ENCODE measurements at places on chromosomes 1 and 21.
A peak's percentile ranks its signal among the peaks of the same experiment; 100 is the strongest.

DNA sequence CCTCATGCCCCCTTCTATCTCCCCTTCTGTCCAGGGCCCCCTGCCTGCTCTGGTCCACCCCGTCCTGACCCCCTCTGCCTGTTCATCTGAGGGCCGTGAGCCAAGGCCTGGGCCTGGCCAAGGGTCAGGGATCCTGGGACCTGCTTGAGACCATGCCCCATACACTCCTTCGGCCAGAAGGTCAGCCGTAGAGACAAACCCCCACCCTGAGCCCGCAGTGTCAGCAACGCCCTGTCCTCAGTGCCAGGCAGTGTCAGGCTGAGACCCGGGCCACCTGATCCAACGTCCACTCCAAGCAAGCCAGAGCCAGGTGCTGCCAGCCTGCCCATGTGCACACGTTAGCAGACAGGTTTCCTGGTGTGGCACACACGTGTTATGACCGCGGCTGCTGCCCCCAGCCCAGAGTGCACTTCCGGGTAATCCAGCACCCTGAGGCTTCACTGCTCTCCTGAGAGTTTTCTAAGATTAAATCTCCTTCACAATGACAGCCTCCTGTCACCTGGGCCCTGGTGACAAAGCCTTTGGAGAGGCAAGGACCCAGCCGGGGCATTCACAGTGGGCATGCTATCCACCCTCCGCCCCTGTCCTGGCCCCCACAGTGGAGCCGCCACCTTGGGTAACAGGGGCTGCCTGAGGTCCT lies 10.1 kb upstream of the SAMD11 start:
- DNase-seq: no peak

DNA sequence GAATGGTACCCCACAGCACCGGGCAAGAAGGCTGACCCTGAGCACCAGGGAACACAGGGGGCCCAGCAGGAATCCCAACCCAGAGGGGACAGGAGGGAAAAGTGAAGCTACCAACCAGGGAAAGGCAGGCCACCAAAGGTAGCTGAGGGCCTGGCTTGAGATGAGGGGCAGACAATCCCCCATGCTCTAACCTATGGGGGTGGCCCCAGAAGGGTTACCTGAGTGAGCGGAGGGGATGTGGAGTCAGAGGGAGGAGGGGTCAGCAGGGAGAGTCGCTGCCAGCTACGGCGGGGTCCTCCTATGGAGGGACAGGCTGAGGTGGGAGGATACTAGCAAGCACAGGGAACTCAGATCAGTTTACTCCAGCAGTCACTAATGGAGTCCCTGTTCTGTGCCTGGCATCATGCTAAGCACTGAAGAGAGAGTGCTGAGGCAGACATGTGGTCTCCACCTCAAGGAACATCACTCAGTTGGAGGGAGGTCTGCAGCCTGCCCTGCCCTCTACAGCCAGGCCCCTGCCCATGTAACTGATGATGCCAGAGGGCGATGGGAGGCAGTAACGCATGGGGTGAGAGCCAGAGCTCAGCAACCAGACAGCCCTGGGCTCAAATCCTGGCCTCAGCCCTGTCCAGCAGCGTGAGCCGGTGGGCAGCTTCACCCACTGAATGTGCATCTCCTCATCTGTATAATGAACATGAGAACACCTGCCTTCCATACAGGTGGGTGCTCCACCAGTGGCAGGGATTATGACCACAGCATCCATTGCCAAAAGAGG lies 21.3 kb downstream of the CYB5RL start:
- DNase-seq: no peak

GRCh38 chr1:92833840-92834239 lies 2.0 kb downstream of the RPL5 start:
- no peak for DNase-seq

DNA sequence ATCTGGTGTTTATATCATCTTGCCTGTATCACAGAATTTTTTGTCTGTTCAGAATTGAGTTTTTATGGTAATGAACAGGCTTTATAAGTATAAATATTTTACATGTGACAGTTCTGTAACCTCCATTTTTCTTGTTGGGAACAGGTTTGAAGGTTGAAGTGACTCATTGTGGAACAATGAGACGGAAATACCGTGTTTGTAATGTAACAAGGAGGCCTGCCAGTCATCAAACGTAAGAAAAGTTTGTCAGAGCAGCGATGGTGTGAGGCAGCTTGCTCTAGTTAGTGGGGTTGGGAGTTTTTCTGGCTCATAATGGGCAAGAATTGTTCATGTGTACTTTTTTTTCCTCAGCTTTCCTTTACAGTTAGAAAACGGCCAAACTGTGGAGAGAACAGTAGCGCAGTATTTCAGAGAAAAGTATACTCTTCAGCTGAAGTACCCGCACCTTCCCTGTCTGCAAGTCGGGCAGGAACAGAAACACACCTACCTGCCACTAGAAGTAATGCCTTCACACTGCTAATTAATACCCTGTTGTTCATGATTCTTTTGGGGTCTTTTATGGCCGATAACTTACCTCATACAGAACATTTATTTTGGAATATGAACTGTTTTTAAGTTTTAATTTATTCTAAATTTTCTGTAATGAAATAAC lies 75.2 kb upstream of the TEKT2 start:
- DNase-seq: no peak

DNA sequence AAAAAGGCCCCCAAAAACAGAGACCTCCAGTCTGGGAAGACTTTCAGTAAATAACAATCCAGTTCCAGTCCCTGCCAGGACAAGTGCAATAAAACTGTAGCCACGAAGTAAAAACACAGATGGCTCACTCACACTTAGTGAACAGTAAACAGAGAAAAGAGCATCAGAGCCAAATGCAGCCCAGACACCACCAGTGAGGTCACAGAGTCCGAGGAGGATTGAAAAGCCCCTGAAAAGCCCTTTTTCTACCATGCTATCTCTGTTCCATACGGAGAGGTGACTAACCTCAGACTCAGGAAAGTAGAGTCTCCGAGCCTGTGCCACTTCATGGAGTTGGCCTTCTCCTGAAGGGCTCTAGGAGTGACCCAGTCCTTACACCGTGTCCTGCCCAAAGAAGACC lies 84.5 kb downstream of the COLGALT2 start:
- no peak for DNase-seq

- DNase-seq: no peak
These were observed 2.6 kb downstream of the S100A16 start for GRCh38 chr1:153610334-153610733.

GRCh38 chr1:238252033-238252802 lies 361.5 kb upstream of the ZP4 start:
- DNase-seq: peak; percentile 48

DNA sequence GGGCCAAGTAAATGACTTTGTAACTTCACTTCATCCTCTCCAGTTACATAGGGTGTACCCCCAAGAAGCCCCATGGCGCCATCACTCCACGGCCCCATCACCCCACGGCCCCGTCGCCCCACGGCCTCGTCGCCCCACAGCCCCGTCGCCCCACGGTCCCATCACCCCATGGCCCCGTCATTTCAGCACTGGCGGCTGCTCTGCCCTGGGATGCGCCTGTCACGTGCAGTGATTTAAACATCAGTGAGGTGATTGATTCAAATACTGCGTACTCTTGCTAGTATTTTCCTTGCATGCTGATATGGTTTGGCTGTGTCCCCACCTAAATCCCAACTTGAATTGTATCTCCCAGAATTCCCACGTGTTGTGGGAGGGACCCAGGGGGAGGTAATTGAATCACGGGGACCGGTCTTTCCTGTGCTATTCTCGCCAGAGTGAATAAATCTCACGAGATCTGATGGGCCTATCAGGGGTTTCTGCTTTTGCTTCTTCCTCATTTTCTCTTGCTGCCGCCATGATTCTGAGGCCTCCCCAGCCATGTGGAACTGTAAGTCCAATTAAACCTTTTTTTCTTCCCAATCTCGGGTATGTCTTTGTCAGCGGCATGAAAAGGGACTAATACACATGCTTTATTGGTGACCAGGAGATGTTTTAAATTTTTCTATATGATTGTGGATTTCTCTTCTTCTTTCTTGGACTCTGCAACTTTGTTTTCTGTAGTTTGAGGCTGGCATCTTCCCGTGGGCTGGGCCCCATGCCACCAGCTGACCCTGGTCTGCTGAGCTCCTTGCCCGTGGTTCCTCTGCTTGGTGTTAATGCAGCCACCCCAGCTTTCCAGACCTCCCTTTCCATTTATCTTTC lies 50.1 kb upstream of the PCBP3 start:
- DNase-seq: no peak

DNA sequence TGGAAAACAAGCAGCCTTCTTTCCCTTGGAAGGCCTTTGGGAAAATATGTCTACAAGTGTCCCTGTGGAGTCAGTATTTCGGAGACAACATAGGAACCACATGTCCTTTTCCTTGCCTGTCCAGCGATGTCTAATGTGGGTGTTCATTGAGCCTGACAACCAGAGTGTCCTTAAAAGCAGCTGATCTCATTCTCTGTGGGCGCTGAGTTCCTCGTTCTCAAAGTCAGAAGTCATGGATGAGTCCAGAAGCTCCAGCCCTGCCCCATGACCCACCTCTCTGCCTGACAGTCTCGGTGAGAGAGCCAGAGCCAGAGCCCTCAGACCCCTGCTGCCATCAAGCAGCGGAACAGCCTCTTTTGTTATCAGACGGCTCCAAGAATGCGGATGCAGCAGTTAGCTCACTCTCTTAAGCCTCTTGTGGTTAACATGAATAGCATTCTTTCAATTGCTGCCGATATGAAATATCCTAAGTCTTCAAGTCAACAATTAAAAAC lies 329.2 kb downstream of the TGFB2 start:
- DNase-seq: peak; percentile 31

- DNase-seq: no peak
These were observed 9.3 kb downstream of the RGS1 start for GRCh38 chr1:192584866-192585265.

GRCh38 chr1:154813846-154814505 lies 56.1 kb downstream of the KCNN3 start:
- no peak for DNase-seq

DNA sequence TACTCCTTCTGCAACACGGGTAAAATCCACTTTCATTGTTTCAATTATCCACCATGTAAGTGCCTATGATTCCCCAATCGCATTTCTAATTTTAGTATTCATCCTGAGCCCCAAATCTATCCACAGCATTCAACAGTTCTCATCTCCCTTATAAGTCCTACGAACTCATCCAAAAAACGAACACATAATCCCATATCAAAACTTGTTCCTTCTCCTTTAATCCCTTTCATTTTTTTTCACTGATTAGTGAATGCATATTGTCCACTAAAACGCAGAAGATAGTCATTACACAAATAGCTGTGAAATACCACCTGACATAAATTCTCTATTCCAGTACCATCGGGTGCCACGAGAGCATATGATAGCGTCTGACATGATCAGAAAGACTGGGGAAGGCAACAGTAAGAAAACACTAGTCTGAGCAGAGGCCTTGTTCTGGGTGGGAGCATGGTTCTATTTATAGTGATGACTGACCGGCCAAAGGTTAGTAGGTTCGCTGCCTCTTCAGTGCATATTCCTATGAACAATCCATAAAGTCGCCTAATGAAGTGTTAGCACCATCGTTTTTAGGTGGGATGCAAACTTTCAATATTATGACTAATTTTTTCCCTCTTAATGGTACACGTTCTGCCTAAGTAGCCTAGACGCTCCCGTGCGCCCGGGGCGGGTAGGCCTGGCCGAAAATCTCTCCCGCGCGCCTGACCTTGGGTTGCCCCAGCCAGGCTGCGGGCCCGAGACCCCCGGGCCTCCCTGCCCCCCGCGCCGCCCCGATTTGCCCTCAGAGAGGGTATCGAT lies 648 bp downstream of the ATP5PF start:
- peak; percentile 13 for DNase-seq

GRCh38 chr21:45737485-45738166 lies 94.1 kb downstream of the PCBP3 start:
- no peak for DNase-seq

- no peak for DNase-seq
These were observed 66.2 kb downstream of the HSF2BP start for GRCh38 chr21:43593078-43593477.

DNA sequence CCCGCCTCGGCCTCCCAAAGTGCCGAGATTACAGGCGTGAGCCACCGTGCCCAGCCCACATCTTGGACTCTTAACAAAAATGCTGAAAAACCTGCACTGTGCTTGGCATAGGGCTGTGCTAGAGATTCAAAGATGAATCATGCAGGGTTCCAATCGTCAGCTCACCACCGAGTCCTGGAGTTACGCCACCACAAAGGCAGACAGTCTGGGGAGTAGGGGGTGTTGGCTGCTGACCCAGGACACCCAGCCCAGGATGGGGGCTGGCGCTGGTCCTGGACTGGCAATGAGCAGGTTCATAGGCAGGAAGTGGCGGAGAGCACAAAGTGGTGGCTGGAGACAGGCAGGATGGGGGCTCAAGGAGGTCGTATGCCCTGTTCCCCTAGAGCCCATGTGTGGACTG lies 16.0 kb downstream of the PSRC1 start:
- DNase-seq: no peak

DNA sequence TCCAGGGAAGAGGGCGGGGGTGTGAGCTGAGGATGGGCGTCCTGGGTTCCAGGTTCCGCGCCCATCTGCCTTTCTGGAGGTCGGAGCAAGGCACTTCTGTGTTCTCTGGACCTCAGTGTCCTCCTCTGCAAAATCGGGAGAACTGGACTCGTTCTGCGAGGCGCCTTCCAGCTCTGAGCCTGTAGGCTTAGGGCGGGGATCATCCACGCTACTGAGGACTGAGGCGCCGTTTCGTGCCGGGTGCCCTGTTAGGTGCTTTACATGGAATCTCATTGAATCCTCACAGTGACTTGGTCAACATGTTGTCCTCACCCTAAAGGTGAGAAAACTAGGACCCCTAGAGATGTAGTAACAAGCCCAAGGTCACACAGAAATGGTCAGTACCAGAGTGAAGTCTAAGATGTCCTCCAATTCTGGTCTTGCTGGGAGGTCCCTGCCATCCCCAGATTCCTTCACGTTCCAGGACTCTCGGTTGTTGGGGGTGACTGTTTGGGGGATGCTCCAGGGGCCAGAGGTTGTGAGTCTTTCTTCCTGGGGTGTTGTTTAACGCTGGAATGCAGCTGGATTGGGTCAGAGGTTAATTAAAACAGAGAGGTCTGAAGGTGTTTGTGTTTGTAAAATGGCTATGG lies 677 bp downstream of the PRKAA2 start:
- no peak for DNase-seq

- DNase-seq: peak; percentile 74
These were observed 41.8 kb downstream of the PHC2 start for GRCh38 chr1:33388805-33389771.

GRCh38 chr1:165187031-165188009 lies 169.2 kb downstream of the LMX1A start:
- no peak for DNase-seq

GRCh38 chr21:15132781-15133180 lies 68.0 kb upstream of the NRIP1 start:
- DNase-seq: no peak

- DNase-seq: peak; percentile 3
These were observed 202.5 kb upstream of the LYPLAL1 start for GRCh38 chr1:218971156-218971555.

Measured in stromal cell of bone marrow (primary cell).